MG63 (cell line): ENCODE measurements at places on chromosomes 7 and 10.

DNA sequence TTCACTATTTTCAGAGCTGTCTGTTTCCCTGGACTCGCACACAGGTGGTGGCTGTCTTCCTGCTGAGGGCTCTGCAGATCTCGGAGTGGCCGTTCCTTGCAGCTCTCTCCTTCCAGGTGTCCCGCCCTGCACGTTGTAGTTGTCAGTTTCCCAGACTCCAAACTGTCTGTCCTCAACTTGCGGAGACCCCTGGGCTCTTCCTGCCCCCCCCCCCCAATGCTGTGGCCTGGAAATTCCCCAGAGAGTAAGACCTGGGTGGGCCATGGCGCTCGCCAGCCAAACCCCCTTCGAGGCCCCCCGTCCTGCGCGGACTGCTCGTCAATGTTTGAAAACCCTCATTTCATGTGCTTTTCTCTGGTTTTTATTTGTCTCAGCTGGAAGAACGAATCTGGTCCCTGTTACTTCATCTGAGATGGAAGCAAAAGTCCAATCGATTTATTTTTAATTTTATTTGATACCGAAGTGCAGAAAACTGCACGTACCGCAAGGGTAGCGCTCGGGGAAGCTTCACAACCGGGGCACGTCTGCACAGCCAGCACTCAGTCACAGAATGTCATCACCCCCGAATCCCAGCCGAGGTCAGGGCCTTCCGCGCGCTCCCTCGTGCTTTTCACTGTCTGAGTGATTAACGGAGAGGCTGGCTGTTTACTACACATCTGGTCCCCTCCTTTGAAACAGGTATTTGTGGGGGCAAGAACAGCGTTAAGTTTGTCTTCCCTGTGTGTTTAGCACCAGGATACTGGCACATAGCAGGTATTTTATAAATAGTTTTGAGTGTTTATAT is 46.4 kb upstream of the NKX6-2 start:
- DNase-seq = no peak

DNA sequence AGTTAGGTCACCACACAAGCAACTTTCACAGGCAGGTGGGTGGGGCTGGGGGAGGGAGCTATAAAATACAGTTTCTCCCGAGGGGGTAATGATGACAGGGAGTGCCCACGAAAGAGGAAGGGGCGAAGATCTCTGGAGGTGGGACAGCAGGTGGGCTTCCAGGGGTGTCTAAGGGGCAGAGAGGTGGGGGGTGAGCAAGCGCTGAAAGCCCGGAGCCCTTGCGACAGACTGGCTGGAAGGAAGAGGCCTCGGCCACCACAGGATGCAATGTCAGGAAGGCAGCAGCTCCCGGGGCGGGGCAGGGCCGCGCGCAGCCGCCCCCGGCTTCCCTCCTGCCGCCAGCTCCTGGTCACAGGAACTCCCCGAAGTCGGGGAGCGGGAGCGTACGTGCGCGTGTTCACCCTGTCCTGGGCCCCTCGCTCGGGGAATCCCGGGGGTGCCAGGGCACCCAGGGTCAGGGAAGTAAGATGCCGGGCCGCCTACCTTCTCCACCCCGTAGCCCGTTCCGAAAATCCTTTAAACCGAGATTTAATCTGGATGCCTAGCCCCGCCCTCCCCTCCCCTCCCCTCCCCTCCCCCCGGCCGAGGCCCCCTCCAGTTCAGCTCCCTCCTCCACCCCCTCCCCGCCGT is 105.2 kb upstream of the PPIF start:
- peak; percentile 70 for DNase-seq

- peak; percentile 8 for DNase-seq
These were observed 113.7 kb upstream of the ANKRD1 start for GRCh38 chr10:91034494-91035159.

GRCh38 chr7:77655356-77655755 is 40.9 kb upstream of the RSBN1L start:
- no peak for DNase-seq

DNA sequence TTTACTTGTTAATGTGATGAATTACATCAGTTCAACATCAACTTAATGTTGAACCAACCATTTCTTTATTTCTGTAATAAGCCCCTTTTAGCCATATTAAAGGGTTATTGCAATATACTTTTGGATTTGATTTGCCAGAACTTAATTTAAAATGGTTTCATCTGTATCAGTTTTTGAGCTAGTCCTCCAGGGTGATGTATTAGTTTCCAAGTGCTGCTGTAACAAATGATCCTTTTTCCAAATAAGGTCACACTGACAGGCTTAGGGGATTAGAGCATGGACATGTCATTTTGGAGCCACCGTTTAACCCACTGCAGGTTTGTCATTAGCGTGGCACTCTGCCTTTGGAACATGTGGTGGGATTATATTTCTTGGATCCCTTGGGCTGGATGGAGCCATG is 244.8 kb upstream of the PLPP4 start:
- DNase-seq = no peak

DNA sequence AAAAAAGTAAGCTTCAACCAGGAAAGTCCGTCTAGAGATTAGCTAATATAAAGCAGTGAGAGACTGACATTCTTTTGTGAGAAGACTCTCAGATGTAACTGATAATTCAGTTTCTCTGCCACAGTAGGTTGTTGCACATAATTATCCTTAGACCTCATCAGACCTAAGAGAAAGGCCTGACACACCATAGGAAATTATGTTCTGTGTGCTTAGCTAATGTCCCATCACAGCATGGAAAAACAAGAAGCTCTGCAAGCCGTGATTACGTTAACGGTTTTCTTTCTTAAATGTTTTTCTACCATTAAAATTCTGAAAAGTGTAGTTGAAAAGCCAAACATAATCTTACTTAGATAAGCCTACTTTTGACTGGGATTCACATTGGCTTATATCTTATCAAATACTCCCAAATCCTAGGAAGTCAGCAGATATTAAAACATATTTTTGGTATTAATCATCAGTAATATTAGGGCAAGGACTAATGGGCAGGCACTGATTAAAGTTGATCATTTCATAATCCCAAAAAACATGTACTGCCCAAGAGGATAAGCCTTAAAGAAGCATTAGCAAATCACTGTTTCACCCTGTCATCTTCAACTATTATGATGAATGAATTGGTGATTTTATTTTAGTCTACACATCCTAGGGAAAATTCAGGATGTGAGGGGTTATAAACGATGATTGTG is 5.2 kb downstream of the CSTF2T start:
- DNase-seq = no peak

GRCh38 chr10:125002423-125003145 is 60.7 kb downstream of the ZRANB1 start:
- no peak for DNase-seq

DNA sequence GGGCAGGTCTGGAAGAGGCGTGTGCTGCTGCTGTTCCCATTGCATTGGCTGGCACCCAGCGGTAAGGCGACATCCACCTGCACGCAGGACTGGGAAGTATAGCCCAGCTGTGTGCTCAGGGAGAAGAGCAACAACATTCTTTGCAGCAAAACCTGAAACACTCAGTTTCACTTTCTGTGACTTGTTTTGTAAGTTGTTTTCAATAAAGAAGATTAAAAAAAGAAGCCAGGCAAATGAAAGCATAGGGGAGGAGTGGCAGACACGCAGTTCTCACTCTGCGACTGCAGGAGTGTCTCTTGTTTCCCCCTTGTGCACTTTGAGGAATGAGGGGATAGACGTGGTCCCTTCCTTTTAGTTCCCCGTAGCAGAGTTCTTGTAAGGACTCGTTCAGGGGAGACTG is 5.8 kb downstream of the FBH1 start:
- DNase-seq = no peak

DNA sequence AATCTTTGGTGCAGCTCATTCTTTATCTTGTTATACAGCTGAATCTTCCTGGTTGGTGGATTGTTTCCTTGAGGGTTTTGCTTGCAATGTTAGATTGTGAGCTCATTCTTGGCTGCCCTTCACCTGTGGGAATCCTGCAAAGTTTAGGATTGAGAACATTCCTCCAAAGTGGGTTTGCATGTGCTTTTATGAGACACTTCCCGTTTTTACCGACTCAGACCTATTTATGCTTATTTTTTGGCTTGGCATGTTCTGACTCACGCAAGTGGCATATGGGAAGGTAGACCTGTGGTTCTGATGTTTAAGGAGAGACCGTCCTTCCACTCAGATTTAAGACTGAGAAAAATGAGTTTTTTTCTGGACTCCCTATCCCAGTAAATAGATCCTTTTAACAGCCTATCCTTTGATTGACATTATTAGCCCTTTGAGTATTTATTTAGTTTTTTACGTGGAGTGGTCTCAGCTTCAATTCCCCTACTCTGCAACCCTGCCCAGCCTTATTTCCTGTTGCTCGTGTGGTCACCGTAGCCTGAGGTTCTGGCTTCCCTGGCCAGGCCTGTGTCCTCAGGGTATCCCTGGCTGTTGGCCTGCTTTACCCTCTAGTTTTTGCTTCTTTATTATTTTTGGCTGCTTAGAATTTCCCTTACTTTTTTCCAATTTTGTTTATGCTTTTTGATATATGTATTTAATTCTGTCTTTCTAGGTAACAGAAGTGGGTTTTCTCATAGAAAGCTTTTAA is 13.4 kb upstream of the PRF1 start:
- DNase-seq = peak; percentile 71

DNA sequence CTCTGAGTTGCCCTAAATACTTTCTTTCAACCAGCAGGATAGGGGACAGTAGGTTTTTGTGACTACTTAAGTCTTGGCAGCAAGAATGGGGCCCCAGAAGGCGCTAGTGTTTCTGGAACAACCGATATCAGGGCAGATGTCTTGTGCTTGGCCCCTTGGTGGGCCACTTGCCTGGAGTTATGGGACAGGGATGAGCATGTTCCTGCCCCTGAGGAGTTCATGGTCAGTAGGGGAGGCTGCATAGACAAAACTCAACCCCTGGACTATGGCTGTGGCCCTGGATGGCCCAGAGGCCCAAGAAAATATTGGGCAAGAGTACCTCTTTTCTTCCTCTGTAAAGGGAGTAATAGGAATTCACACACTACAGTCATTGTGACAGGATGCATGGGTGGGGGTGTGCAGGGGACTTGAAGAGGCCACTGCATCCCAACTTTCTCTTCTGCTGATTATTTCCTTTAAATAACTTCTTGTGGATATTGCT is 57.7 kb upstream of the IGFBP3 start:
- DNase-seq = peak; percentile 32

DNA sequence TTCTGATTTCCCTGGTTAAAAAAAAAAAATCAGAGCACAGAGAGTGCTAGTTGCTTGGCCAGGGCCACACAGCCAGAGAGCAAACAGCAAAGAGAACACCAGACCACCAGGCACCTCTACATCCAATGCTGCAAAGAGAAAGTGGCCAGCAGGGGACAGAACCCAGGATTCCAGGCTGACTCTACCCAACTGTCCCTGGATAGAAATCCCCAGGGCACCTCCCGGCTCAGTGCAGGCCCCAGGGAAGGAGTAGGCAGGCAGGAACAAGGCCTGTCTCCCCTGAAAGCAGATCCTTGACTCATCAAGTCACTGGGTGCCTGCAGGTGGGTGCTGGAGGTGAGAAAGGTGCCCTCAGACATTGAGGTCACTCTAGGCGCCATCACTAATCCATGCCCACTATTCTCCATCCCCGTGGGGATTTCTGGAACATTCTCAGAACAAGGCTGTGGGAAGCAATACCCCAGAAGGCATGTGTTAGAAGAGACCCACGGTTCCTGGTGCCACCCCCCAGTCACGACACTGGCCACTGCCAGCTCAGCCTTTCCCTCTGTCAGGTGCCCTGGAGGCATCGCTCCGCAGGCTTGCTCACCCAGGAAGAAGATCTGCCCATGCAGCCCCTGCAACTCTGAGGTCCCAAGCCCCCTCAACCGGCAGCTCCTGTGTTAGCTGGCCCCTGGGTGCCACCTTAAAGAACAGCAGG is 154.8 kb downstream of the GRID1 start:
- DNase-seq = no peak

- peak; percentile 86 for DNase-seq
These were observed 43.0 kb downstream of the TMEM130 start for GRCh38 chr7:98826811-98827231.

DNA sequence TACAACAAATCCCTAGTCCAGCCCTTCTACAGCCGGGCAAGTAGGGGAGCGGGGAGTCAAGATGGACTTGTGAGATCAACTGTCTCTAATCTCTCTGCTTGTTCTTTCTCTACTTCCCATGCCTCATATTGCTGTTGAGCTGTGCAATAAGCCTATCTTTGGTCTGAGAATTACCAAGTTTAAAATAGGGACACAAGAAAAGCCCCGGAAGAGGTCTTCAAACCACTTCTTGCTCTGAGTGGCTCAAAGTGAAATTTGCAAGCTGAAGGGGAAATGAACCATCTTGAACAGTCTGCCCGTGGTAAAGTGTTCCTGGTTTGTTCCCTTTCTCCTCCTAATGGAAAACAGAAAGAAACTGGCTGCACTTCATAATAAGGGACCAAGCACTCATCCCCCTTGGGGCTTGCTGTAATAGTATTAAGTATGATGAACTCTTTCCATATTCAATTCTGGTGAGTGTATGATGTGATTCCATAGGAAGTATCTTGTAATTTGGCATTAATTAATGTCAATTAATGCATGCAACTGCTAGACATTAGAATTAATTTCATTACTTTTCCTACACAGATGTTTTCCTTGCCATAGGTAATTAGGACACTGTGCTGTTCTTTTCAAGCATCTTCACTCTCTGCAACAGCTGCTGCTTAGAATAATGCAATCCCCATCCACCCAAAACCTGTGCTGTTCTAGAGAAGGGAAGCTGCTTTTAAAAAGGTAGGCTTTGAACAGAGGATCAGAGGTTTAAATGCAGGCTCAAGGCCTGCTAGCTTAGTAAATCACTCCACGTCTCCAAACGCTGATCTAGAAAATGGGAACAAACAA is 449.6 kb downstream of the SORCS1 start:
- no peak for DNase-seq

- DNase-seq = no peak
These were observed 555.0 kb downstream of the TNS3 start for GRCh38 chr7:47026780-47027361.

DNA sequence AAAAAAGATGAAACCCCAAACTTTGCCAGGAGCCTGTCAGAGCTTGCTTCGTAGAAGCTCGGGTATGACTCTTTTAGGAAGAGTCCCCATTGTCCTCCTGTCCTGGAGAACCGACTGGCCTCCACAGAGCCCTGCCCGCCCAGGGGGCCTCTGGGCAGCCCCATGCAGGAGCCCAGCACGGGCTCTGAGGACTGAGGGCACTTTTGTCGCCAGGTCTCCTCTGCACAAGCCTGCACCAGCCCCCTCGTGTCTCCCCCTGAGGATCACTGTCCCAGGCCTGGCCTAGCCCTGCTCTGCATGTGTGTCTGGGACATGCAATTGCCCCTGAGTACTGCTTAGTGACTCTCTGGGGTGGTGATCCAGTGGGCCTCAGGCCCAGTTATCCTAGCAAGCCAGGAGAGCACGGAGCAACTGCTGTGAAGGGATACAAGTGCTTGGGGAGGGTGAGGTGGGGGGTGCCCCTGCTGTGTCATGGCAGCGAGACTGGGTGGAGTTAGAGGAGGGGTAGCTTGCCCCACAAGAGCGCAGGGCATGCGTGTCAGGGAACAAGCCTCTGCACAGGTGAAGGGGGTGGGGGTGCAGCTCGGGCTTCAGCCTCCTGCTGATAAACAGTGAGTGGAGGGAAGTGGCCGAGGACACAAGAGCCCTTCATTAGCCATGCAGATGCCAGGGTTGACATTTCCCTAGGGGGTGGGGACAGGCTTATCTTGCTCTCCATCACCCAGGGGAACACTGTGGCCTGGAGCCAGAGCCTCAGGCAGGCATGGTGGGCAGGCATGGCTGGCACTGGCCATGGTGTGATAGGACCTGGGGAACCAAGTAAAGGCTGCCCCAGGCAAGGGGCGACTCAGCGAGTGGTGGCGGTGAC is 143.4 kb downstream of the C10orf105 start:
- DNase-seq = no peak
